NCI-H446 (cell line): ENCODE measurements at places on chromosomes 7 and 10.

GRCh38 chr7:149500910-149501309 lies 3.3 kb upstream of the ZNF746 start:
- DNase-seq, result no peak

DNA sequence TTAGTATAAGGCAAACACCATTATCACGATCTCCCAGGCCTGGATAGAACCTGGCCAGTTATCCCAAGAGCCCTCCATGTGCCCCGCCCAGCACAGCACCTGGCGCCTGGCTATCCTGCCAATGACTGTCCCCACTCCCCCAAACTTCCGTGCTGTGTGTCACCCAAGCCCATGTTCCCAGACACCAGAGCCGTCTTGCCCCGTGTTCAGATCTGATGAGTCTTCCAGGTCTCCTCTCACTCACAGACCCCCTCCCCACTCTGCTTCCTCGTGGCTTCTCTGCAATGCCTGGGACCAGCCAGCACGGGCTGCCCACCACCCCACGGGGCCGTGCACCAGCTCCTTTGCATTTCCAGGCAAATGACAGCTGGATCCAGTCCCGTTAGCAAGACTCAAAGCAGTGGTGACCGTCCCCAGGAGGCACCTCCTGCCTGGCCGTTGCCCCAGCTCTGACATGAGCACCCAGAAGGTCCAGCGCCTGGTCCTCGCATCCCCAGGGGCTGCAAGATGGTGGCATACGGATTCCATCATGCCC lies 43.8 kb upstream of the INPP5A start:
- no peak for DNase-seq

GRCh38 chr7:144020340-144020739 lies 20.2 kb downstream of the OR6B1 start:
- DNase-seq, result no peak

DNA sequence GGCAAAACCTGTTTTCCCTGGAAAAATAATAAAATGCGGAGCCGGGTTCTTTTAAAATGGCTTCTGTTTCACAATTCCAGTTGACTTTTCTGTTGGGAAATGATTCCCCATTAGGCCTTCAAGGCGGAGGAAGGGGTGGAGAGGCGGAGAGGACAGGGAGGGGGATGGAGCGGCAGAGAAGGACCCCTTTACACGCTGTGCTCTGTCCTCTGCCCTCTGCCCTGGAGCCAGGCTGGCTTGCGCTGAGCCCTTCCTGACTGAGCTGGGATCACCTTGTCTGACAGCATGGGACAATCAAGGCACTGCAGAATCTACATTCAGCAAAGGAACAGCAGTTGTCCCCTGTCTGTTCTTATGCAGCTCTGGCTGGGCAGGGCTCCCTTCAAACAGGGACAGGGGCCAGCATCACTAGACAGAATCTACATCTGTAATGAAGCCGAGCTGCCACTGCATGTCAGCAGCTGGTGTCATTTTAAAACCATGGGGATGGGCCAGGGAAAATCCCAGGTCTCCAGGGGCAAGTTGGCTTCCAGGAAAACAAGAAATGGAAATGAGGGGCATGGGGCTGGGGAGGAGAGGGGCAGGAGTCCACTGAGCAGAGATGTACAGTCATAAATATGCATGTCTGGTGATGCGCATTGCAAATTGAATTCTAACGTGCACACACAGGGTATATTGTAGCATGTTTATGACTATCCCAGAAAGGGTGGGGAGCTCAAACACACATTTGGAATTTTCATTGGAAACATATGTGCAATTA lies 120.0 kb downstream of the MKX start:
- DNase-seq, result no peak

- no peak for DNase-seq
Measured at GRCh38 chr10:107544706-107545520, 380.4 kb upstream of the SORCS1 start.

DNA sequence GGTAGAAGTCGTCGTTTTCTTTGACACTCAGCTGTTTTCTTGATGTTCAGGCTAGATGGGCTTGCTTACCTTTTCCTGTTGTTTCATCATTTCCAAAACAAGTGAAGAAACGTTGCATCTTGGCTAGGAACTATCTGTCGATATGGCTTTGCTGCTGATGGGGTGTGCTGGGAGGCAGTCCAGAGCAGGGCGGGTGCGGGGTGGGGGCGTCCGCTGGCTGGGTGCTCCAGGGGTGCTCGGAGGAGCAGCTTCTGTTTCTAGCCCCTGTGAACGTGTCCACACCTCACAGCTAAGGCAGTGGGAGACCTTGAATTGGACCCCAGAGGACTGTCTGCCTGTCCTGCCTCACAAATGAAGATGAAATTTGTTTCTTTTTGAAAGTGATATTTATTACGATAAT lies 7.6 kb upstream of the SUN1 start:
- no peak for DNase-seq

DNA sequence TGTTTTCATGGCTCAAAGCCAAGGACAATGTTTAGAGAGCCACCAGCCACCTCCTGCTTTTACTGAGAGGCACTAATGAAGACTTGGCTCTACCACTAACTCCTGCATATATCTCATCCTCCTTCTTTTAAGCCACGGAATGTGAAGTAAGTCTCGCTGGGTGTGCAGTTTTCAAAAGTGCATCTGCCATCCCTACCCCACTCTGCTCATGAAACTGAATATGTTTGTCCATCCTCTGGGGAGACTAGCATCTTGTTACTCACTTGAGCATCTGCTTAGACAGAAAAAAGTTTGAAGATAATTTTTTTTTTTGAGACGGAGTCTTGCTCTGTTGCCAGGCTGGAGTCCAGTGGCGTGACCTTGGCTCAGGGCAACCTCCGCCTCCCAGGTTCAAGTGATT lies 40.8 kb downstream of the EPDR1 start:
- no peak for DNase-seq
